Inflammatory macrophage treated with lipopolysaccharide for 1 hour (primary cell): ENCODE measurements at places on chromosomes 3 and 15.

- no peak for DNase-seq
Measured at GRCh38 chr3:29212789-29213433, 68.0 kb upstream of the RBMS3 start.

GRCh38 chr15:88447741-88448140, 19.4 kb downstream of the MRPL46 start:
- no peak for DNase-seq

DNA sequence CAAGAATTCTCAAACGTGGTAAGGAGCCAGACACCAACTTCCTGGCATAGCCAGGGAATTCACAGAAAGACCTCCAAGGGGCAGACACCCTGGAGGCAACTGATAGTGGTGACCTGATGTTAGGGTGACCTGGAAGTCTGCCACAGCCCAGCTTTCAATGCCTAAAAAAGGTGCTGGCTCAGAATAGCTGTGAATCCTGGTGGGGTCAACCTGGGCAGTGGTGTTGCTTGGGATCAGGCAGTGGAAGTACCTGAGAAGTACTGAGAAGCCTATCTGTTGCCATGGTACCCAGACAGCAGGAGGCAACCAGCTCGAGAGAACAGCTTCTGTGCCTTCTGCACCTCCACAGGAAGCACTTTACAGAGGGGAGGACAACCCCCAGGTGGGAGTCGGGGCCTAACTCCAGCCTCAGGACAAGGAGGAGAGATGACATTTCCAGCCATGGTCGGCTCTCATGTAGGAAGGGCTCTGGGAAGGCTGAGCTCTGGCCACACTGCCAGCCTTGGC, 55.4 kb upstream of the LARS2 start:
- DNase-seq: no peak

GRCh38 chr3:78860567-78860966, 907.2 kb downstream of the ROBO1 start:
- DNase-seq: no peak

GRCh38 chr3:114558271-114558670, 264.4 kb downstream of the TIGIT start:
- DNase-seq: no peak

DNA sequence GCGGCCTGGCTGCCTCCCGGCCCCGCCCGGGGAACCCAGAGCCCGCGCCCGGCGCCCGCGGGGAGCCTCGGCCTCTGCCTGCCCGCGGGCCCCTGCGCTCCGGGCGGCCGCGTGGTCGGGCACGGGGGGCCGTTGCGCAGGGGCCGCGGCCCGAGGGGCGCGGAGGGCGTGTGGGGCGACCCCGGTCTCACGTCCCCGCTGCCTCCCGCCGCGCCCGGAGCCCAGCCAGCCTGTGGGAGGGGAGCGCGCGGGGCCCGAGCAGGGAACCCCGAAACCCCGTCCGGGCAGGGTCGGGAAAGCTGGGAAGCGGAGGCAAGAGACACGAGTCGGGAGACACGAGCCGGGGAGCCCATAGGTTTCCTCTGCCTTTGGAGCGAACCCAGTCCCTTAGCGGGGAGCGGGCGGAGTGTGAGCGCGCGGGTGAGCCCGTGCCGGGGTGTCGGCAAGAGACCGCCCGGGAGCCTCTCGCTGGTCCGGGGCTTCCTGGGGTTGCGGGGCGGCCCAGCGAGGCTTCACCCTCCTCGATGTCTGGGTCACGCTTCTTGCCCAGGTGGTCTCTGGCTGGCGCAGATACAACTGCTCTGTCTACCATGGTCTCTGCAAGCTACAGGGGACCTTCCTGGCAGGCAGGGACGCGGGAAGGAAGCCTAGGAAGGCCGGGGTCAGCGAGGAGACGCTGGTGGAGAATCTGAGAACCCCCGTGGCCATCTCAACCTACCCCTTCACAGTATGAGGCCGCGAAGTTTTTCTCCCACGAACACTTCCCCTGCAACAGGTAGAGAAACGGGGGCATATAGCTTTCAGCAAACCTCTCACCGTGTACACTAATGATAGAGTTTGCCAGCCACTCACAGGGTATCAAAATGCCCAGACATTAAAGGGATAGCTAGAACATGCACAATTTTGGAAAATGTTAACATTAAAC, 586 bp downstream of the LRRK1 start:
- DNase-seq: no peak

DNA sequence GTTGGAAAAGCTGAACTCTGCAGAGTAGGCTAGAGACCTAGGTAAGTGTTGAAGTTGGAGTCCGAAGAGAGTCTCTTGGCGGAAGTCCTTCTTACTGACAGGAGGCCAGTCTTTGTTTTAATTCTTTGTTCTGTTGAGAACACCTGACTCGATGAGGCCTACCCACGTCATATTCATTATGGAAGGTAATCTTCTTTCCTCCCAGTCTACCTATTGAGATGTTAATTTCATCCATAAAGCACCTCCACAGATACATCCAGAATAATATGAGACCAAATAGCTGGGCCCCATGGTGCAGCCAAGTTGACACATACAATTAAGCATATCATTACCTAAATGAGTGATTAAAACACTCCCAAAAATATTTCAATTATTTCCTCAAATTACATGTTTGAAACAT, 515.5 kb downstream of the CADM2 start:
- DNase-seq: no peak

- peak; percentile 99 for DNase-seq
Measured at GRCh38 chr3:46395210-46395661, 11.6 kb downstream of the CCR5AS start.

DNA sequence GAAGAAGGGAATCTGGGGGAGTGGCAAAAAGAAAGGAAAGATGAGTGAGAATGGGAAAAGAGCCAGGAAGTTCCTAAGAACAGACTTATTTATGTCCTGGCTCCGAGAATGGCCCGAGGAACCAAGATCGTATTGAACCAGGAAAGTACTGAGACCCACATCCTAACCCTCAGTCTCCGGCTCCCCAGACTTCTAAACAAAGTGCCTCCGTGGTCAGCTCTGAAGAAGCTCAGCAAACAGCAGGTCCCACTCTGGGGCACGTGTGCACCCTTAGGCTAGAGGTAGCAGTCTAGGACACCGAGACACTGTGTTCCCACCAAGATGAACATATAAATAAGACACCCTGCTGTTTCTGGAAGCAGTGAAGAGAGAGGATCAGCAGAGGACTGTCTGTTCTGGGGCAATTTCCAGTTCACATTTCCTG, 307.4 kb downstream of the NTRK3 start:
- no peak for DNase-seq

DNA sequence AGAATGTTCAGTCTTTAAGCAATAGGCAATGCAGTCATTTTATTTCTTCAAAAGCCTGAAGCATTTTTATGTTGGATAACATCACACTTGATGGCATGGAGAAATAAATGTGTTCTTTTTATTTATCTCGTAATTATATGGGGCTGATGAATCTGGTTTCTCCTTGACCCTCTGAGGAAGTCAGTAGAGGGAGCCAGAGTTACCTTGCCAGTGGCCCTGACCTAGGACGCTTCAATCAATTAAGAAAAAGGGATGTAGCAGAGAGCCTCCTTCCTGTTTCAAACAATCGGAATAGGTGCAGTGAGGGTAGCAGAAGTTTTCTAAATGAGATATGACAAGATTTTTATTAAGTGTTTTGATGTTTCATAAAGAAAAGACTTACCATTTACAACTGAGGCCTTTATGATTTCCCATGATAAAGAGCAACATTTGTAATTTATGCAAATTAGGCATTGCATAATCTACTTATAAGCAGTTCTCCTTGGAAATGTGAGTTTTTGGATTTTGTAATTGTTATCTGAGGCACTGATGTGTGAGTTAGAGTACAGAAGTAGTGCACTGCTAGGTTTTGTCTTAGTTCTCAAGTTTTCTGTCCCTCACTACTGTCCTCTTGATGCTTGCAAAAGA, 129.1 kb downstream of the RAP2B start:
- DNase-seq: peak; percentile 69

- DNase-seq: no peak
Measured at GRCh38 chr3:42289026-42289425, 23.0 kb upstream of the CCK start.

GRCh38 chr15:89199746-89200145, 21.6 kb downstream of the RLBP1 start:
- no peak for DNase-seq

GRCh38 chr3:138348754-138349739, 668 bp downstream of the MRAS start:
- DNase-seq: peak; percentile 36

GRCh38 chr3:115623044-115623868, at the start of gene GAP43:
GAP43 (plus strand) TSS chr3:115623510; CDS start chr3:115623690, 180 bp downstream.
- no peak for DNase-seq

- DNase-seq: no peak
Measured at GRCh38 chr3:81521855-81522254, 239.6 kb downstream of the GBE1 start.

DNA sequence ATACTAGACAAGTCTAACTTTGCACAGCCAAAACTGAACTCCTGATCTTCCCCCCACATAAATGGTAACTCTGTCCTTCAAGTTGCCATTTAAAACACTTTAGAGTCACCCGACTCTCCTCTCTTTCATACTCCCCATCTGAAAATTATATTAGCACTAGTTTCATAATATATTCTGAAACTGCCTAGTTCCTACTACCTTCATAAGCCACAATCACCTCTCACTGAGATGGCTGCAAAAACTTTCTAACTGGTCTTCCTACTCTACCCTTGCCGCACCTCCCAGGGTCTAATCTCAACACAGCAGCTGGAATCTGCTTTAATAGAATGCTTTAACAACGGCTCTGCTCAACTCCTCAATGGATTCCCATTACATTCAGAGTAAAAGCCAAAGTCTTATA, 55.0 kb downstream of the GLB1 start:
- no peak for DNase-seq
